ENCODE measurements at places on chromosomes 7 and 10. TPM values are rescaled to one million over a fixed set of nuclear protein-coding genes. Genes with fewer than 3 reads are reported as not detected.

GRCh38 chr7:135251496-135252391 lies 18.1 kb downstream of the STRA8 start:
- no peak for DNase-seq

- DNase-seq: no peak
Measured at GRCh38 chr10:86659161-86659691, 4.9 kb downstream of the OPN4 start.

DNA sequence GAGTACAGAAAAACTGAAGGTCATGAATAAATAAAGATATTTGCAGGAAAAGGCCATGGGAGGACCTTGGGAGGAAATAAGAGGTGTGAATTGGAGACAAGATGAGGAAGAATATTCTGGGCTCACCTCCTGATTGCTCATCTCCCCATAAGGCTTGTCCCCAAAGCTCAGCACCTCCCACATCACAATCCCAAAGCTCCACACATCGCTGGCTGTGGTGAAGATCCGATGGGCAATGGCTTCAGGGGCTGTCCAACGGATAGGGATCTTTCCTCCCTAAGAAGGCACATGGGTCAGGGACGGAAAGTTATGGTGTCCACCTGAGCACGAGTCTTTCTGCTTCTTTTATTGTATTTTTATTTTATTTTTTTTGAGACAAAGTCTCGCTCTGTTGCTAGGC lies 12.9 kb downstream of the ZYX start:
- DNase-seq: no peak

- DNase-seq: no peak
Measured at GRCh38 chr10:112843623-112844022, 106.4 kb upstream of the TCF7L2 start.

The SERPINE1 gene
- total RNA-seq: 5.5 TPM

Measured in natural killer cell (primary cell).